ENCODE measurements at places on chromosomes 7 and 10.
A peak's percentile ranks its signal among the peaks of the same experiment; 100 is the strongest.

DNA sequence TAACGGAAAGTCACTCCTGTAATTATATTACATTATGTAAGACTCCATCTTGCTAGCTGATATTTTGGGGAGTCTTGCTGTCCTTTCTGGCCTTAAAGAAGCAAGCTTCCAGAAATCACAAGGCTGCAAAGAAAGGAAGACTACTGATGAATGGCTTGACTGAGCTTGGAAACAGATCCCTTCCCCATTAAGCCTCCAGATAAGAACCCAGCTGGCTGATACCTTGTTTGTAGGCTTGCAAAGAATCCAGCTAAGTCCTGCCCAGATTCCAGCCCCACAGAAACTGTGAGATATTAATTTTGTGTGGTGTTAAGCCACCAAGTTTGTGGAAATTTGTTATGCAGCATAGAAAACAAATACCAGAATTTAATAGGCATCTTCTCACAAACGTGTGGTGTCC lies 49.9 kb upstream of the TMEM106B start:
- DNase-seq: no peak

GRCh38 chr7:119761776-119762175 lies 511.2 kb upstream of the KCND2 start:
- DNase-seq: no peak

- DNase-seq: peak; percentile 59
Measured at GRCh38 chr7:92880212-92881090, 44.1 kb upstream of the CDK6 start.

- no peak for DNase-seq
Measured at GRCh38 chr10:113148901-113149300, 198.9 kb downstream of the TCF7L2 start.

GRCh38 chr7:150685219-150686029 lies at the start of gene GIMAP2:
Gene GIMAP2, plus strand, starts transcription at chr7:150685706. Its CDS starts 1,354 bp downstream, at chr7:150687060.
- peak; percentile 85 for DNase-seq

- no peak for DNase-seq
Measured at GRCh38 chr10:10094691-10095090, 923.0 kb upstream of the CELF2 start.

DNA sequence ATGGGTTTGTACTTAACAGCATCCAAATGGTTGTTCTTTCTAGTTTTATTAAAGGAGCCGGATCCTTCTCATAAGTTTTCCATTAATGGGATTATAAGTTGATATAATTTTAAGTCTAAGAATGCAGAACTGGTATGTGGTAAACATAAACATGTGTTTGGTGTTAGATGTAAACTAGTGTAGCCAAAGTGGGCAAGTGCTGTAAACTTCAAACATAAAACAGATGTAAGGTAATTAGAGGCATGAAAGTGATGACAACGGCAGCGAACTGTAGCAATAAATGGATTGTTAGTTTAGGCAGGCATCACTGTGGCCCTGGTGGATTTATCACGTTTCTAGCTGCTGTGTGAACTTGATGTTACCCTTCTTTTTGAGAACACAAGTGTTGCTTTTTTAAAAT lies 37.9 kb downstream of the BAMBI start:
- no peak for DNase-seq

DNA sequence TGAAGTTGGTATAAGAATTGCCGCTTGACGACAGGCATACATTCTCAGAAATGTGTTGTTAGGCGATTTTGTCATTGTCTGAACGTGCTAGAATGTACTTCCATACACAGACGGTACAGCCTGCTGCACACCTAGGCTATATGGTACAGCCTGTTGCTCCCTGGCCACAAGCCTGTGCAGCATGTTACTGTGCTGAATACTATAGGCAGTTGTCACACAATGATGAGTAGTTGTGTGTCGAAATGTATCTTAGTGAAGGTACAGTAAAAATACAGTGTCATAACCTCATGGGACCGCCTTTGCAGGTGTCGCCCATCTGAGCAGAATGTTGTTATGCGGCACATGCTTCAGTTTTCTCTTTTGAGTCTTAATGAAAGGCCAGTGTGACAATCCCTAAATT lies 66.5 kb downstream of the SHH start:
- no peak for DNase-seq

GRCh38 chr7:94276795-94277194 lies 117.9 kb upstream of the COL1A2 start:
- peak; percentile 56 for DNase-seq

- DNase-seq: no peak
Measured at GRCh38 chr7:131925636-131926035, 369.2 kb upstream of the PODXL start.

GRCh38 chr7:31488562-31489203 lies 25.2 kb upstream of the ITPRID1 start:
- DNase-seq: peak; percentile 72

GRCh38 chr10:65894961-65895360 lies 1030.9 kb upstream of the LRRTM3 start:
- no peak for DNase-seq

- no peak for DNase-seq
Measured at GRCh38 chr7:7242899-7243298, 60.6 kb downstream of the C1GALT1 start.

DNA sequence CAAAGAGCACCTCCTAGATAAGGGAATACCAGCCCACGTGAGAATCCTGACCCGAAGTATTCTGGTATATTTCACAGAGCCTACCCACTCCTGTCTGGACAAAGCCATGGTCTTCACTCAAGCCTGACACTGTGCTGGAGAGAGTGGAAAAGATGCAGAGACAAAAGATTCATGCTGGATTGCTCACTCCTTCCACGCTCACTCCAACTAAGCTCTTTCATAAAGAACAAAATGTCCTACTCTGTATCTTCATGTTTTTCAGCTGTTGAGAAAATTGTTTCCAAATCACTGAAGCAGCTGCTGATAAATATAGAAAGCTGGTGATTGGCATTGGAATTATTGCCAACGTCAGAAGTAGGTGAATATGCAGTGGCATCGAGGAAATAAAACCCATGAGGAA lies 106.0 kb downstream of the ABLIM1 start:
- no peak for DNase-seq

DNA sequence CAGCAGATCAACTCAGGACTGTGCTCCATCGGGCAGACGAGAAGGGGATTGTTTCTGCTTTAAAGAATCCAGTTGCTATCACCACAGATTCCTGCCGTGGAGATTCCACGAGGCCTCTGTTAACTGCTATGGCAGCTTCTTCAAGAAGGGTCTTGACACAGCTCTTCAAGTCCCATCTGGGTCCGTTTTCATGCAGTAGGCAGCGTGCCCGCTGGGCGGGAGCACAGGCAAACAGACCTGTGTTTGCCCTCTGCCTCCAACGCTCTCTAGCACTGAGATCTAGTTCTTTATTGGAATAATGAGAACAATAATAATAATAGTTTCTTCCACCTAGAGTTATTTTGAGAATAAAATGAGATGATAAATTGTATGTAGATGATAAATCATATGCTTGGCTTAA lies 127.2 kb upstream of the SP8 start:
- DNase-seq: no peak

DNA sequence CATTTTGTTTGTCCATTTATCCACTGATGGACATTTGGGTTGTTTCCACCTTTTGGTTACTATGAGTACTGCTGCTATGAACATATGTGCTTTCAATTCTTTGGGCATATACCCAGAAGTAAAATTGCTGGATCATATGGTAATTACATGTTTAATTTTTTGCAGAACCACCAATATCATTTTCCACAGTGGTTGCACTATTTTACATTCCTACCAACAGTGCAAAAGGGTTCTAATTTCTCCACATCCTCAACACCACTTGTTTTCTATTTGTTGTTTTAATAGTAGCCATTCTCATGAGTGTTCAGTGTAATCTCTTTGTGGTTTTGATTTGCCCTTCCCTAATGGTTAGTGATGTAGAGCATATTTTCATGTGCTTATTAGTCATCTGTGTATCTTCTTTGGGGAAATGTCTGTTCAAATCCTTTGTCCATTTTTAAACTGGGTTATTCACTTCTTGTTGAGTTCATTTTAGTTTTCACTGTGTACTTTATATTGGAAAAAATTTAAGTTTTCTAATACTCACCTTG lies 101.9 kb downstream of the HIBADH start:
- DNase-seq: no peak

DNA sequence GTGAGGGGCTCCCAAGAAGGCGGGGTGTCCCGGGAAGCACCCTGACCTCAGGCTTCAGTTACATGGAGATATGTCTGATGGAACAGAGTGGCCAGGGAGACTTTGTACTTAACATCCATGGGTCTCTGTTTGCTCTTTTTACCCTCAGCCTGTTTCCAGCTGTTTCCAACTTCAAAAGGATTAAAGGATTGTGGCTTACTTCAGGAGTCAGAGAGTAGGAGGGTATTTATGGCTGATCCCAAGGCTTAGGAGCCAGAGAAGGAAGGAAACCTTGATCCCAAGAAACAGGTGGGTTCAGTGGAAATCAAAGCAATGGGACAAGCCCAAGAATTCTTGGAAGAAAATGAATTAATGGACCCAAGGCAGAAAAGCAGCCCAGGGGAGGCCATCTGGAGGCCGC lies 37.7 kb upstream of the ZNF438 start:
- DNase-seq: no peak

DNA sequence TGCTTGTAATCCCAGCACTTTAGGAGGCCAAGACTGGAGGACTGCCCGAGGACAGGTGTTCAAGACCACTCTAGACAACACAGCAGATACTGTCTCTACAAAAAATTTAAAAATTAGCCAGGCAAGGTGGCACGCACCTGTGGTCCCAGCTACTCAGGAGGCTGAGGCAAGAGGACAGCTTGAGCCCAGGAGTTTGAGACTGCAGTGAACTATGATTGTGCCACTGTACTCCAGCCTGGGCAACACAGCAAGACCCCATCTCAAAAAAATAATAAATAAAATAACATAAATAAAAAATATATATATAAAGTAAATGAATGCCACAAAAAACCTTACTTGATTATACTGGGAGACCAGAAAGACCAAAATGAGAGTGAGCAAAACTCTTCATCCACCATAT lies 20.8 kb upstream of the PBLD start:
- DNase-seq: no peak

DNA sequence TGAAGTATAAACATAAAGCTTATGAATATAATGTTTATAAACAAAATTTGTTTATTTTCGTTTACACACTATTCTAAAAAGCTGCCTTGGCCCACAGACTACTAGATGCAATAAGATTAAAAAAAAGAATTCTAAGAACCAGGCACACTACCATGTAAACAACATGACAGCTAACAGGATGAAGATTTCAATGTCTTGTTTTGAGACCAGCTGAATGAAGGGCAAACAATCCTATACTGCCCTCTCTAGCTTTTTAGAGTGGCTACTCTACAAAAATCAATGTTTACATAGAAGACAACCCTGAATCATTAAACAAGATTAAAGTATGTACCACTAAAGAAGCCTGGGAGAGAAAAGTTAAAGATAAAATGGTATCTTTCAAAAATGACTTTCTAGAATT lies 38.6 kb downstream of the SLC25A40 start:
- no peak for DNase-seq

DNA sequence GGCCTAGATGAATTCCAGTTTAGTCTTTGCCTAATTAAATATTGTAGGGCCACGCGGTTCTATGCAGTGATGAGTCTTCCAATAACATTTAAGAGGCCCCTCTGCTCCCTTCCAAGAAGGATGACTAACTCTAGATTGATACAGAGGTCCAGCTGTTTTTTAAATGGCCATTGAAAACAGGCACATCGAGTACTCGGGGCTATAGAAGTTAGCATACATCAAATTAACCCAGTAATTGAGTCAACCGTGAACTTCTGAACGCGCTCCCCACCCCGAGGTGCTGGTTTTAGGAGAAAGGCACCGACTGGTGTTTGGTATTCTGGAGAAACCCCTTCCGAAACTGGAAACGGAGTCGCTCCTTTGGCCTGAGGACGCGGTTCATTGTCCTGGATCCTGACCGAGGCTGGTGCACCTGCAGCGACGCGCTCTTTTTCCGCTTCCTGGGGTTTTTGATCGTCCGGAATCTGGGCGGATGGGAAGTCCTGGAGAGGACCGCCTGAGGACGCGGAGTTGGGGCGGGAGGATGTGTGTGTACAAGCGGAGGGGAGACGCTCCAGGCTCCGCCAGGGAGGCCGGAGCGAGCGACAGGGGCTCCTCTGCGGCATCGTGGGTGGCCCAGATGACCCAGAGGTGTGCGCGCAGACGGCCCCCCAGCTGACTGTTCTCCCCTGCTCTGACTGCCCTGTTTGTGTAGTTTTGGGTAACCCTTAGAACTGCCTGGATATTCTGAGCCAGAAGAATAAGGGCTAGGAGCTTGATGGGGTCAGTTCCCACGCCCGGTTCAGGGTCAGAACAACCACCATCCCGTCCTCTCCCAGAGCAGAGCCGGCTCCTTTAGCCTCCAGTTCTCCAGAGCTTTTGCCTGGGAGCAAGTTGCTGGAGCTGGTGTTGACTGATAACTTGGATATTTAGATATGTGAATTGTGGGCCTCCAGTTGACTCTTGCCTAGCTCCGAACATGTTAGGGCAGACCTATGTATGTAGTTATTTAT lies 711 bp downstream of the FAM221A start:
- peak; percentile 78 for DNase-seq

DNA sequence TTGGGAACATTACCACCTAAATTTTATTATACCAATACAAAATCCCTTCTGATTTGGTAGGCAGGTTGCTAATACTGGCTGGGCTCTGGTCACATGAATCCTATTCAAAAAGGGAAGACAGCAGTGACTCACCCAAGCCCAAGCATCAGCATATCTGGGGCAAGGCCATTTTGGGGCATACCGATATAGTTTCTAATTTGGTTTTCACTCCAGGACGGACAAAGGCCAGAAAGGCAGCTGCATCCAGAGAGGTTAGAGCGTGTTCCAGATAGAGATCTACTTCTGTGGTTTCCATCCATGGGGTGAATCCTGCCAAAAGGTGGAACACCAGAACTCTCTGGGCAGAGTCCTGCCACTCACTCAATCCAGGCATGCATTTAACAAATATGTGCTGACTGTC lies 335.8 kb downstream of the ELMO1 start:
- peak; percentile 58 for DNase-seq

DNA sequence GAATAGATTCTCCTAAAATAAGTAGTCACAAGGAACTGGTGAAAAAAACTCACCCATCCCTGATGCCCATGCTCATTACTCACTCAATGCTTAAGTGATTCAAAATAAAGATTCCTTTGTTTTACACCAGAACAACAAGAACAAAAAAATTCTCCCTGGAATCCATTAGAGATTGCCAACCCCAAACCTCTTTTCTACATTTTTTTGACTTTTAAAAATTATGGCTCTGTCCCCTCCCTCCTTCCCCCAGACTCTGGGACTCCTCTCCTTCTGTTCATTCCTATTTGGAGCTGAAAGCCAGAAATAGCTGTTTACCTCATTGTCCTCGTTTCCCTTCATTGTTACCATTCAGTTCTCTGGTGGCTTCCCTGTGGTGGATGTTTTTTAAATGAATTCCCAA lies 63.2 kb upstream of the FHIP2A start:
- DNase-seq: no peak

Data from hematopoietic multipotent progenitor cell treated with erythropoietin and hydrocortisone succinate and interleukin-3 and kit ligand, for 4 days (in vitro differentiated cells).